ENCODE measurements at places on chromosomes 2 and 18.
A peak's percentile ranks its signal among the peaks of the same experiment; 100 is the strongest.

DNA sequence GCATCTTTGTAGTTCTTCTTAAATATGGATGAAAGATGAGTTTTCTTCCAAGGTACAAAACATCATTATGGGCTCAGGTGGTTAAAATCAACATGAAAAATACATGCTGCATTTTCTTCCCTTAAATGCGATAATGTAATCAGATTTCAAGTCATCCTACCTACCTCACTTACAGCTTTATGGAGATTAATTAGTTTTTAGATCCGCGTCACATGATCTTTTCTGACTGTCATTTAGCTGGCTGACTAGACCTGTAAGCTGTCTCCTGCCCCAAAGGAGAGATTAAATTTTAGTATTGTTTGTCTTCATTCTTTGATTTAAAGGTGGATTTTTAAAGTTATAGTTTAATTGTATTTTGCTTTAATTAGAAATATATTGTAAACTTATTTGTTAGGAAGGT is 678.0 kb upstream of the ZEB2 start:
- no peak for DNase-seq

DNA sequence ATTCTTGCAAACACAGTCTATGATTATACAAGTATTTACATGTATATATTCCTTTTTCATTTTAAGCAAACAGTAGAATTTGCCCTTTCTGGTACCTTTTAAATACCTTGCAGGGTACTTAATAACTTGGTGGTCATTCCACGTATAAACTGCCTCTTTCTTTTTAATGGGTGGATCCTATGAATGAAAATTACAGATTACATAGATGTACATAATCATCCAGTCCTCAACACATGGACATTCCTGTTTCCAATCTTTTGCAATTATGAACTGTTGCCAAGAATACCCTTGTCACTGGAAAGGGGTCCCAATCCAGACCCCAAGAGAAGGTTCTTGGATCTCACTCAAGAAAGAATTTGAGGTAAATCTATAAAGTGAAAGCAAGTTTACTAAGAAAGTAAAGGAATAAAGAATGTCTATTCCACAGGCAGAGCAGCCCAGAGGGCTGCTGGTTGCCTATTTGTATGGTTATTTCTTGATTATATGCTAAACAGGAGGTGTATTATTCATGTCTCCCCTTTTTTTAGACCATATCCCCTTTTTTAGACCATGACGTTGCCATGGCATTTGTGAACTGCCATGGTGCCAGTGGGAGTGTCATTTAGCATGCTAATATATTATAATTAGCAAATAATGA is 7.7 kb upstream of the CCNT2 start:
- DNase-seq: no peak

- no peak for DNase-seq
Measured at GRCh38 chr18:76687304-76687962, 134.9 kb upstream of the ZNF236 start.

GRCh38 chr2:135991861-135992260 is 6.4 kb upstream of the DARS1 start:
- no peak for DNase-seq

- DNase-seq: no peak
Measured at GRCh38 chr2:175930504-175930903, 71.6 kb downstream of the LNPK start.

- DNase-seq: no peak
Measured at GRCh38 chr2:228722311-228722710, 540.8 kb upstream of the SPHKAP start.

- DNase-seq: peak; percentile 7
Measured at GRCh38 chr2:233807215-233807865, 29.2 kb downstream of the MROH2A start.

DNA sequence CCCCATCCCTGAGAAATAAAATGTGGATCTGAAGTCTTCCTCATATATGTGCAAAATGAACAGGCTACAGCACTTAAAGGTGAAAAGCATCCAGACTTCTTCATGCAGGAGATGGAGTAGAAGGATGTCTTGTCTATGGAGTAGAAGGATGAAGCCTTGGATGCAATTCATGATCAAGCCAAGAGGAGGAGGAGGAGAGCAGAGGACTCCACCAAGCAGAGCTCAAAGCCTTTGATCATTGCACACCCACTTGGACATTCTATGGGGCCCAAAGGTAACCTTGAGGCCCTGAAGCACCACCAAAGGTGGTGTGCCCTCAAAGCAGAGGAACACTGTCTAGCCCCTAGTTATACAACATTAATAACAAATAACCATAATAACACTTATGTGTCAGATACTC is 17.3 kb downstream of the ACMSD start:
- DNase-seq: no peak

DNA sequence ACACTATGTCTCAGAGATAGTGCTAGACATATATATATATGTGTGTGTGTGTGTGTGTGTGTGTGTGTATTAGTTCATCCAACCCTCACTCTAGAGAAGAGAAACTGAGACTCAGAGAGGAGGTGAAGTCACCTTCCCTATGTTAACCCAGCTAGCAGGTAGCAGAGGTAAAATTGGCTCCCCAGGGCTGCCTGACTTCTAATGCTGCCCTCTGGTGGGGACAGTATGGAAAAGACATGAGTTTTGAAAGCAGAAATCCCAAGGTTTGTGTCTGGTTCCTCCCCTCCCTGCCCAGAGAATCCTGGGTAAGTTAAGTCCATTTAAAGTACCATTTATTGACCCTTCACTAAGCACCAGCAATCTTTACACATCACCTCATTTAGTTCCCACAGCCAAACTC is 137.7 kb downstream of the THNSL2 start:
- DNase-seq: peak; percentile 24

GRCh38 chr2:38100328-38100727 is 24.4 kb upstream of the CYP1B1 start:
- DNase-seq: no peak

GRCh38 chr18:22282311-22283115 is 113.1 kb downstream of the GATA6 start:
- peak; percentile 57 for DNase-seq

DNA sequence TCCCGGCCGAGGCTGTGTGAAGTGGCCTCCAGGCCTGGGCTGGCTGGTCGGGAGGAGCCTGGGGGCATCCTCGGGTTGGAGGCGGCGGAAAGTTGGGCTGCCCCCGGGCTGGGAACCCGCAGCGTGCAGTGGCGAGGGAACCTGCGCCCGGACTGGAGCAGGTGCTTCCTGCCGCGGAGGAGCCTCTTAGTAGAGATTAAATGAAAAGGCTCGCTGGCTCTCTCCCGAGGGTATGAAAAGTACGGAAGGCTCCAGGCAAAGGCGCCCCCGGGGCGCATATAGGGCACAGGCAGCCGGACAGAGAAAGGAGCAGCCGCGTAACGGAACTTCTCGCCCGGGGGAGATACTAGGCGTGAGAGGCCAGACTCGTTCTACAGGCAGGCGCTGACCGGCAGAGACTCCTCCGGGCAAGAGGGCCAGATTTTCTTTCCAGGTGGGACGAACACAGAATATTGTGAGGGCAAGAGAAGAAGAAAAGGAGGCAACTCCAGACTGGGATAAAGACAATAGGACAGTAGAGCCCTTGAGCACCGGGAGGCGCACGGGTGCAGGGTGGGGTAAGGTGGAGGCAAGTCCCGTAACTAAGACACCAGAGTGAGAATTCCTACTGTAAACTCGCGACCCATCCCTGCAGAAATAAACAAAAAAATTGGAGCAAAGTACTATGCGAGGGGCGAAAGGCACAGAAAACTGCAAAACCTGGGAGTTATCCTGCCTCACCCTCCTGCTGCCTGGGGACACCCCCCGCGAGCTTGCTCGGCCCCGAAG is 816 bp downstream of the CDH2 start:
- no peak for DNase-seq

GRCh38 chr18:47110492-47111274 is 39.6 kb downstream of the HDHD2 start:
- no peak for DNase-seq

DNA sequence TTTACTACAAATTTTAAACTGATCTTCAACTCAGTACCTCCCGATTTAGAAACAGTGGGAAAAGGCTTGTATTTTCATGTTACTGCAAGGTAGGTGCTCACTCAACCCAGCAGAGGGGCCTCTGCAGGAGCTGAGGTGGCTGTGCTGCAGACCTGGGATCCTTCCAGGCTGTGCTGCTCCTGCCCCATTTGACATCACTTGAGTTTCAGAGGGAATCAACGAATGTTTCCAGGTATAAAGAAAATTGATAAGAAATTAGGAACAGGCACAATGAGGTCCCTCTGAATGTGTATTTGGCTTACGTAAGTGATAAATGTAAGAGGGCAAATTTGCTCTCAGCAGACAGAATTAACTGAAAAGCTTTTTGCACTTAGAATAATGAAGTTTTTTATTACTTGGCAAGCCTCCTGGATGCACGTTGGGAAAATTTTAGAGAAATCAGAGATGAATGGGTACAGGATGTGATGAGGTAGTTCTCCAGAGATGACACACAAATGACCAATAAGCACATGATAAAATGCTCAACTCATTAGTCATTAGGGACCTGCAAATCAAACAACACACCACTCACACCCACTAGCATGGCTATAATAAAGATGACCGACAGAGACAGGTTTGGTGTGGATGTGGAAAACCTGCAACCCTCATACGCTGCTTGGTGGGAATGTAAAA is 114.0 kb downstream of the NOL10 start:
- no peak for DNase-seq

DNA sequence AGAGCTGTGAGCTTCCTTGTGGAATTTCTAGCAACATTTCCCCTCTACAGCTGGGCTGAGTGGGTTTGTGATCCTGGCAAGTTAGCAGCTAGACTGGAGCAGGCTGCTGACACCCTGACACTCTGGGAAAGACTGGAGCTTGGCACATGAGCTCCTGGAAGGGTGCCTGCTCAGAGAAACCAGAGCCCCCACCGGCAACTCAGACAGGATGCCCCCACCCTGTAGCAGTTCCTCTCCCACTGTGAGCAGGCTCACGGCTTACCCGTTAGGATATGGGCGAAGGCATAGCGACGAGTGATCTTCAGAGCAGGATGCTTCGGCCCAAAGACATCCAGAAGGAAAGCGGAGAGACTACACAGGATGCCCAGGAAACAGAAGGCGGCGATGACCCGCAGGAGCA is 11.2 kb downstream of the TMEM127 start:
- no peak for DNase-seq

GRCh38 chr18:10404168-10404567 is 50.3 kb upstream of the APCDD1 start:
- no peak for DNase-seq

GRCh38 chr2:9030841-9031240 is 27.4 kb upstream of the MBOAT2 start:
- no peak for DNase-seq

DNA sequence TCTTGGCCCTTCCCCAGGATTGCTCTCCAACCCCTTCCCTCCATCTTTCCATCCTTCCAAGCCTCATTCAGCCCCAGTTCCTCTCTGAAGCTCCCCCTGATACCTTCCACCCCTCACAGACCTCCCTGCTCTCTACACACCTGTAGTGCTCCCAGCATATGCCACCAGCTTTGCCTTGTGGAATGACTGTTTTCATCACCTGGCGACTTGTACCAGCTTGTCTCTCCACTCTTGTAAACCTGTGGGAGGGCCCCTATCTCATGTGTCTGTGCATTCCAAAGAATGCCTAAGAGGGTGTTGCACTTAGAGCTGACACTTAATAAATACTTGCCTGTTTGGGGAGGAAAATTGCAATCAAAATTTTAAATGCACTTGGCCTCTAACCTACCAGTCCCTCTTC is 198.7 kb downstream of the BCL11A start:
- no peak for DNase-seq

DNA sequence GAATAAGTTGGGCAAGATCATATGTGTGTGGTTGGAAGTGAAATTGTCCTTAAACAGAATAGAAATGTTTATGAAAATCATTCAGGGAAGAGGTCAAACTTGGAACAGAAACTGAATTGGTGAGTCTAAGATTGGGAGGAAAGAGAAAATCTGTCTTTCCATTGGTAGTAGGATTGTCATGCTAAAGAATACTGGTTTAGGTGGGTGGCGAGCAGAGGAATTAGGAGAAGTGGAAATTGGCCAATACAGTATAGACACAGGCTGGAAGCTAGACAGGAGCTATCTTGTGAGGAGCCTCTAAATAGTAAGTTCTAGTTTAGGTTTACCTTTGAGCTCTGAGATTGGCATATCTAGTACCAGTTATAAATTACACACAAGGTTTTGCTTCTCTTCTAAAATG is 80.9 kb upstream of the KYNU start:
- DNase-seq: no peak

DNA sequence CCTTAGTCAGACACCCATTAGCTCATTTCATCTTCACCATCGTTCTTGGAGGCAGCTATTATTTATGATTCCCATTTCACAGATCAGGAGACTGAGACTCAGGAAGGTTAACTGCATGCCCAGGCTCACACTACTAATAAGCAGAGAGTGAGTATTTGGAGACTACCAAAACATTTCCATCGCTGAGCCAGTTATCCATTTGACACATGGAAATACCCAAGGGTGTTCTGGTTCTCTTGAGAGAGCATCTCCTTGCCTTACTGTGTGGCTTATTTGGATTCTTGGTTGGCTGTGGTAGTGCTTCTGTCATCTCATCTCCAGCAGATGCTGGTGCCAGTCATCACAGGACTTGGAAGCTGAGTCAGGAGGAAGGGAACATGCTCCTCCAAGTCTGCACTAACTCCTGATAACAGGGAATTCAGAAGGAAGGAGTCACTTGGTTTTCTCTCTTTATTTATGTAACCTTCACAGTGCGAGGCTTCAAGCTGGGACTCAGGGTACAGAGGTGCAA is 55.2 kb downstream of the RASGRP3 start:
- no peak for DNase-seq

- no peak for DNase-seq
Measured at GRCh38 chr2:118939994-118940393, 2.0 kb upstream of the MARCO start.

- no peak for DNase-seq
Measured at GRCh38 chr18:8504880-8505435, 104.3 kb upstream of the RAB12 start.

DNA sequence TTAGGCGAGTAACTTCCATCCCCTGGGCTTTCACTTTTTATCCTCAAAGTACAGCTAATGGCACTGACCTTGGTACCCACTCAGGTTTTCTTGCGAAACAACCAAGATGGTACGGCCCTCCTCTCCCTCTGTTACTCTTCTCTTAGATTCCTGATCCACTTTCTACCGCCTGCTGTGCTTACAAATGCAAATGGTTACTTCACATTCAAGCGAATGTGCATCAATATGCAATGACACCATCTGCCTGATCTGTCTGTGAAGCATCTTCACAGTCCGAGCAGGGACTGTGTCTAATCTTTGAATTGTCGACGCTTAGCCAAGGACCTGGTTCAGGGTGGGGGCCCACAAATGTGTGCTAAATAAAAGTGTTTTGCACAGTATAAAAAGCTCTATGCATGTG is 112.2 kb downstream of the TRIB2 start:
- no peak for DNase-seq

- DNase-seq: no peak
Measured at GRCh38 chr18:35662293-35663062, 80.9 kb downstream of the GALNT1 start.

GRCh38 chr2:6954586-6954985 is 37.4 kb downstream of the RNF144A start:
- DNase-seq: no peak

DNA sequence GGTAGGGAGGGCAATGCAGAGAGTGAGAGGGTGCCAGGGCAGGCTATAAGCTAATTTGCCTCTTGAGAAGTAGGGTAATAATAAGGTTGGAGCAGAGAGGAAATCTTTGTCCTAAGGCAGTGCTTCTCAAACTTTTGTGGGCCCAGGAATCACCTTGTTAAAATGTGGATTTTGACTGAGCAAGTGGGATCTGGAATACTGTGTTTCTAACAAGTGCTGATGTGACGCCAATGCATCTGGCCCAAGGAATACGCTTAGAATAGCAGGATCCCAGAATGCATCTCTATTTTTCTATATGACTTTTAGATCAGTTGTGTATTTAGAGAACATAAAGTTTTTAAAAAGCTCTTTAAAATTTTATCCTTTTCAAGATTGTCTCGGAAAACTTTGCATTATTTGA is 29.7 kb upstream of the GTF2A1L start:
- no peak for DNase-seq
